Aortic smooth muscle cell (primary cell): ENCODE measurements at places on chromosomes 7 and 10. TPM values are rescaled to one million over a fixed set of nuclear protein-coding genes. Genes with fewer than 3 reads are reported as not detected.

The CNNM1 gene
- total RNA-seq: under 0.01 TPM in 1 of 2 replicates, not detected in the other

The SFTPA1 gene
- total RNA-seq: not detected in 2 replicates

The CCDC172 gene
- total RNA-seq: not detected in 2 replicates

The ZNF511 gene
- total RNA-seq: 18.4 and 21.8 TPM in 2 replicates

The PRSS1 gene
- total RNA-seq: not detected in 2 replicates

The ELFN1 gene
- total RNA-seq: under 0.01 and 0.06 TPM in 2 replicates

The GIMAP5 gene
- total RNA-seq: 0.12 and 0.26 TPM in 2 replicates

The VTI1A gene
- 22.9 and 27.2 TPM in 2 replicates for total RNA-seq

The INA gene
- total RNA-seq: 0.26 and 0.44 TPM in 2 replicates

The OR2A7 gene
- 0.26 and 0.37 TPM in 2 replicates for total RNA-seq

The RASSF4 gene
- total RNA-seq: 12.1 and 12.6 TPM in 2 replicates

The TBC1D12 gene
- 12.6 and 16.1 TPM in 2 replicates for total RNA-seq

The CH25H gene
- 0.12 and 0.40 TPM in 2 replicates for total RNA-seq

The STRIP2 gene
- 2.9 and 3.0 TPM in 2 replicates for total RNA-seq

The INTS15 gene
- 6.1 and 6.3 TPM in 2 replicates for total RNA-seq

The OPALIN gene
- not detected in 2 replicates for total RNA-seq

The TRPV6 gene
- under 0.01 and 0.13 TPM in 2 replicates for total RNA-seq

The SHOC2 gene
- 48.6 and 49.0 TPM in 2 replicates for total RNA-seq

The POT1 gene
- total RNA-seq: 29.0 and 34.9 TPM in 2 replicates

The HTR5A gene
- total RNA-seq: not detected in 2 replicates

The CALHM1 gene
- total RNA-seq: not detected in 2 replicates

The ZFAND2A gene
- total RNA-seq: 13.2 and 13.3 TPM in 2 replicates

The UCN3 gene
- total RNA-seq: not detected in 2 replicates

The SLC18A3 gene
- not detected in 2 replicates for total RNA-seq

The GATAD1 gene
- total RNA-seq: 16.1 and 23.1 TPM in 2 replicates

The ABCB4 gene
- total RNA-seq: 1.3 and 3.9 TPM in 2 replicates

The PPP1R17 gene
- not detected in 2 replicates for total RNA-seq

The IMMP2L gene
- total RNA-seq: 9.3 and 9.4 TPM in 2 replicates

The MUC12 gene
- 0.13 and 0.37 TPM in 2 replicates for total RNA-seq

The SPDYE16 gene
- total RNA-seq: 0.06 and 0.13 TPM in 2 replicates

The UBE2D4 gene
- 11.3 and 12.0 TPM in 2 replicates for total RNA-seq

The KCNMA1 gene
- total RNA-seq: 95.4 and 148 TPM in 2 replicates

The C10orf105 gene
- total RNA-seq: under 0.01 TPM in 1 of 2 replicates, not detected in the other

The PILRA gene
- total RNA-seq: 0.62 TPM in 1 of 2 replicates, not detected in the other

The CREB5 gene
- total RNA-seq: 2.6 and 4.4 TPM in 2 replicates

The FANK1 gene
- total RNA-seq: 5.7 and 12.0 TPM in 2 replicates

The TRIM50 gene
- total RNA-seq: not detected in 2 replicates

The SH2D4B gene
- total RNA-seq: not detected in 2 replicates

The GPR26 gene
- not detected in 2 replicates for total RNA-seq

The MYL7 gene
- total RNA-seq: not detected in 2 replicates

The TCAF2 gene
- 1.1 and 1.7 TPM in 2 replicates for total RNA-seq

The CALN1 gene
- not detected in 2 replicates for total RNA-seq

The CDC14C gene
- total RNA-seq: not detected in 2 replicates
